ENCODE measurements at places on chromosomes 6 and 20.

GRCh38 chr6:2842139-2842552 is 483 bp upstream of the SERPINB1 start:
- DNase-seq = no peak

DNA sequence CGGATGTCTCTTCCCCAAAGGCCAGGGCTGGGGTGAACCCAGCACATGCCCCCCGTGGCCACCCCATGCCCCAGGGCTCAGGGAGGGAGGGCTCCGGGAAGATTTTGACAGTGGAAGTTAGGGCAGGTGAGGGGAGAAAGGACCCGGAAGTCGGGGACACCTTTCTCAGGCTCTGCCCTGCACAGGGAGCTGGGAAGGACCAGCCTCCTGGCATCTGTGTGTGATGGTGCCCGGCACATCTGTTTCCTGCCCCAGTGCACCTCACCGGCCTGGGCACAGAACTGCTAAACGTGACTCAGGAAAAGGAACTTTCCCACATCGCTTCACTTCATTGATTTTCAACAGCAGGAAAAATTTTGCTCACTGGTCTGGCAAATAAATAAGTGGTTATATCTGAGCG is 141.1 kb upstream of the AFDN start:
- DNase-seq = no peak

GRCh38 chr20:44910690-44911262 is 916 bp downstream of the PABPC1L start:
- no peak for DNase-seq

DNA sequence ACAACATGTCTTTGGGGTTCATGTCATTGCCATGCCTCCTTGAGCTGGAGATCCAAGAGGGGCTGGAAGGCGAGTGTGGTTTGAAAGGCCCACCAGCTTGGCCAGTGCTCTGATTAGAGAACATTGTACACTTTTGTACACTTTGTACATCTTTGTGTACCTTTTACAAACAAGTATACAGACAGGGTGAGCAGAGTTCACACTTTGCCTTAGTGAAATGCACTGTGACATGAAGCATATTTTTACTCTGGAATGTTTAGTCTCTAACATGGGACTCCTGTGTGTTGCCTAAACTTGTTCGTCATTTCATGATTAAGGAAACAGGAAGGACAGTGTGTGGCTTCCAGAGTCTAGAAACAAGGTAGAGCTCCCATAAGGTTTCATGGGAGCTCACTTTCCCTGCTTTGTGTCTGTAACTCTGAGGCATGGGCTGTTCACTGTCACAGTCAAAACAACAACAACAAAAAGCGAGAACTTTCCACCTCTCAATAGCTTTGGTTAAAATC is 225.8 kb upstream of the SOX4 start:
- DNase-seq = no peak

DNA sequence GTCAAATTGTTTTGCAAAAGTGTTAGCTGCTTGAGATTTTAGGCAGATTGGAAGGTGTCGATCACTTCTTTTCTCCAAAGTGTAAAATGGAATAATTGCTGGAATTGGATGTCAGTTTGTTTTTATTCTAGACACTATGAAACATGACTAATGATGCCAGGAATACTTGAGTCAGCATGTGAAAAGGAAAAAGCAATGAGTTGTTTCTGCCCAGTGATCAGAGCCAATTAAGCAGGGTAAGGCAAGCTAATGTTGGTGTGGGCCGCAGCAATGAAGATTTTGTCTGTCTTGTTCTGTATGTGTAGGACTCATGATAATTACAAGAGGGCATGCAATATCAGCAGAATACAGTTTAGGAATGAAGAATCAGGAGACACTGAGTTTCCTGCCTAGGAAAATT is 110.3 kb downstream of the CARMIL1 start:
- DNase-seq = peak; percentile 20

DNA sequence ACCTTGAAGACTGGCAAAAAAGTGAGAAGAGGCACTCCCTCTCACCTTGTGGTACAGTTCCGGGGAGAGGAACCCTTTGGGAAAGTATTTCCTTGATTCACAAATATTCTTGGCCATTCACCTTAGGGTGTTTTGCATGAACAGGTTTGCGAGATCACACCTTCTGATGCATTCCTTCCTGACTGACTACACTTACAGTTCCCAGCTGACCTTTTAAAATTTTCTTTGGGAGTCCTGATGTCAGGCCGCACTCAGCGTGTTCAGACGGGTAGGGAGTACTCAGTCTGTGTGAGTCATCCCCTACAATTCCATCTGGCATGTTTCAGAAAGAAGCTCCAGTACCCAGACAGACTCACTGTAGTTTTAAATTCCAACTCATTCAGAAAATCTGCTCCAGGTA is 1.7 kb downstream of the ADGRF4 start:
- DNase-seq = no peak

DNA sequence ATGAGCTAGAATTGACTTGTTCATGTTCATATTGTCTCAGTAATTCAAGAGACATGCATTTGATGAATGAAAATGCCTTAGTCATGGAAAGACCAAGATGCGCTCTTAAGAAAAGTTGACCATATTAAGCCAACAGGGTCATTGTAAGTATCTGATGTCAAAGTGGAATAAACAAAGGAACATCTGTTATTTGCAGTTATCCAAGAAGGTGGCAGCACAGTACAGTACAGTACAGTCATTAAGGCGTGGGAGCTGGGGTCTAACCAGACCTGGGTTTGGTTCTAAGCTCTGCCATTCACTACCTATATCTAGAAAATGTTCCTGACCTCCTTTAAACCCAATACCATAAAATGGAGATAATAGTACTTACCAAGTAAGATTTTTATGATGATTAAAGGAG is 178.1 kb downstream of the BACH2 start:
- no peak for DNase-seq

- no peak for DNase-seq
Measured at GRCh38 chr6:1076531-1077459, 235.1 kb upstream of the FOXQ1 start.

DNA sequence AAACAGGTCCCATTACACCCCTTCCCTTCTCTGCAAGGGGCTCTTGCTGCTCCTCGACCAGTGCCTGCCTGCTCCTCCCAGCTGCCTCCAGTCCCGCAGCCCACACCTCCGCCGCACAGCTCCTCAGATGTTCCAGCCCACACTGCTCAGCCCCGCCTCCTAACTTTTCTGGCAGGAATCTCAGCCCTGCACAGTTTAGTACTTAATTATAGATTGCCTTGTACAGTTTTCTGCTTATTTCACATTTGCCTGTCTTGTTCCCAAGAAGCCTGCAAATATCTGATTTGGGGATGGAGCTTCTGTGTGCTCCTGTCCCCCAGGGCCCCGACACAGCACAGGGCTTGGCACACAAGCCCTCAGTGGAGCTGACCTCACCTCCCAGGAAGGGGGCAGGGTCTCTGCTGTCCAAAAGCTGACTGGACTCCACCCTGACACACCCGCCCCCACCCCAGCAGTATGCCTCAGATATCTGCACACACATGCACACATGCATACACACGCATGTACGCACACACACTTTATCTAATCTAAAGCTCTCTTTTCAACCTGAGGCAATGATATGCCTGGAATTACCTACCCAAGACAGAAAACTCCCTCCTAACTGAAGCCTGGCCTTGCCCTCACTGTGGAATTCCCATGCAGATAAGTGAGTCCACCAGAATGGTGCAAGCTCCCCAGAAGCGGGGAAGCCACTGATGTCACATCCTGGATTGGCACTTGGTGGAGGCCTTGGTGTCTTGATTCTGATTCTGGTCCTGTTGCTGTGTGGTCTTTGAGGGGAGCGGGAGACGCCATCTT is 1.2 kb upstream of the PNPLA1 start:
- no peak for DNase-seq

GRCh38 chr6:108564178-108564577 is 3.5 kb downstream of the FOXO3 start:
- peak; percentile 93 for DNase-seq

- peak; percentile 71 for DNase-seq
Measured at GRCh38 chr6:148577687-148578488, 168.9 kb upstream of the UST start.

DNA sequence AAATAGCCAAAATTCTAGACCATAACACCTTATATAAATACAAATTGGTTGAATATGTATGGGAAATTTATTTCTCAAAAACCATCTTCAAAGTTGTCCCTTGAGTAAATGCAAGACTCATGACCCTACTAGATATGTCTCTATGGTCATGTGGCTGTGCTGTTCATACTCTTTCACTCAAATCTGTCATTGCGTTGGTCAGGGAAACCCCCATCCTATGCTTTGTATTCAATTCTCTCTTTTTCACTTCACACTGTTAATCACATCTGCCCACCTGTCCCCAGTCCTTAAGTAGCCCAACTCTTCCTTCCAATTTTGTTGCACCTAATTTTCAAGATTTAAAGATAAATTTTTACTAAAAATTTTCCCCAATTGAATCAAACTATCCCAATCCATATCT is 51.0 kb downstream of the RPS12 start:
- no peak for DNase-seq

GRCh38 chr6:52418606-52419005 is 1.5 kb upstream of the EFHC1 start:
- no peak for DNase-seq

DNA sequence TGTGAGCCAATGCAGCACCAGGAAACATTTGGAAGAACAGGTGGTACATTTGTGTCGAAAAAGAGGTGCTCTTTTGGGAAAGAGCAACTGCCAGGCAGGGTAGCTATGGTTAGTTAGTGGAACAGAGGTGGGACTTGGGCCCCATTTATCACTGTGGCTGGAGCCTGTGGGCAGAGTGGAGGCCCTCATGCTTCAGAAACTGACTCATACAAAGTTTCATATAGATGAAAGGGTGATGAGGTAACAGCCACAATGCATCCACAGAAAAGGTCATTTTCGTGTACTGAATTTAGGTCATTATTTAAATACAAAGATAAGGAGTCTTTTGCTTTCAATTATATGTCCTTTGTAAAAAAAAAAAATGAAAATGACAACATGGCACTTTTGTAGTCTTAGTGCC is 76.4 kb upstream of the HS3ST5 start:
- DNase-seq = no peak

GRCh38 chr6:52176550-52176949 is 9.6 kb upstream of the IL17A start:
- DNase-seq = no peak

DNA sequence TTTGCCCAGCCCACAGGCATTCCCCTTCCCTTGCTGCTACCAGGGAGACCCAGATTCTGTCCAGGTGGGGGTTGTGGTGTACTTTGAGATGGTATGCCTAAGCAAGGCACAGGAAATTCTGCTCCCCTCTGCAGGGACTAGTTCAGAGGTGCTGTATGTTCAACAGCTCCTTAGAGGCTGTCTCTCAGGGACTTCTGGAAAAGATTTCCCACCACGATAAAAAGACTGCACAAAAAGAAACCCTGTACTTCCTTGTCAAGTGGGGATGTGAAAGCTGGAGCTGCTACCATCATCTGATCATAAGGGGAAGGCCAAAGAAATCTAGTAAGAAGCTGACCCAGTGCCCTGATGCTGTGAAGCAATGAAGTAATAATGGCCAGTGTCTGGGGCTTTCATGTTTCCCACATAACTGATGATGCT is 51.5 kb upstream of the SMIM29 start:
- no peak for DNase-seq

- DNase-seq = no peak
Measured at GRCh38 chr6:33658982-33659689, 38.0 kb downstream of the ITPR3 start.

GRCh38 chr20:34426026-34426425 is 63.0 kb downstream of the ITCH start:
- DNase-seq = no peak

DNA sequence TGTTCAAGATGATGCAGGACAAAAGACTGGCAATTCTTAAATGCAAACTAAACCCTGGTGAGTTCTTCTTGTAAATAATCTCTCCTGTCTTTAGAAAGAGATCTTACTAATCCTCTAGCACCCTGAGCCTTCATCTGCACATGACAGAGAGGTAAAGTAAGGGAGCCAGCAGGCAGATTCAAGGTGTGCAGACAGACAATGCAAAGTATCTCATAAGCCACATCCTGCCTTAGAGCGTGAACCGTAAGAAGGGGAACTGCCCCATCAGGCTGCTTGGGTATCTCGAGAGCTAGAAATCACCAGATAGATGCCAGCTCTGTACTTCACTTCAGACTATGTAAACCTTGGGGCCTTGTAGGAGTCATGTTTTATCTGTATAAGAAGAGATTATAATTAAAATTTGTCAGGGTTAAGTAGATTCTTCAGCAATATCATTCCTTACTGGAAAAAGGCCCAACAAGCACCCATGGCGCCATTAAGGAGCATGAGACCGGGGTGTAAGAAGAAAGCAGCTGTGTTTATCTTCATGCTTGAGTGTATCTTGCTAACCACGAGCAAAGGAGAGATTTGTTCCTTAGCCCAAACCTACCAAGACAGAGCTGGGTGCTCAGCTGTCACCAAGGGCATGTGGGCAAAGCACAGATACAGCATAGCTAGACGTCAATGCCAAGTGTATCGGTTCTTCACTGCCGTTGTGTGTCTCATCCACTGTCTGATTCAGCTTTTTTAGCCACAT is 24.4 kb downstream of the CNR1 start:
- DNase-seq = no peak

DNA sequence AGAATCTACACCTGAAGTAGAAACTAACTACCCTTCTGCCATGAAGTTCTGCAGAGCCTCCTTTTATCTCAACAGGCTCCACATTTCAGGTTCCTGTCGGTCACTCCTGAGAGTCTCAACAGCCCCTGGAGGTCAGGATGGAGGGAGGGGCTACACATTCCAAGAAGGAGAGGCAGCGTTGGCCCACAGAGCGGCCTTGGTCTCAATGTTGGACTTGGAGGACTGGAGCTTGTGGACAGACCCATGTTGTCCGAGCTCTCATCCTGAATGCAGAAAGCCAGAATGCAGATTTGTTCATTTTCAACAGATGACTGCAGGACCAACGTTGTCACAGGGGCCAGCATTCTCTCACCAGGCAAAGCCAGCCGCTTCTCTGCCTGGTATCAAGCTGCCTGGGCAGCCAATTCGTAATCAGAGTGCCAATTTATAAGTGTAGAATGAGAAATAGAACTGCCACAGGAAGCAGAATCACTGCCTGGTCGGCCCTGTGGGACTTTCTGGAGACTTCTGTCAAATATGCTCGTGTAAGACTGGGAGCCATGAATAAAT is 212.5 kb upstream of the SNX9 start:
- no peak for DNase-seq

DNA sequence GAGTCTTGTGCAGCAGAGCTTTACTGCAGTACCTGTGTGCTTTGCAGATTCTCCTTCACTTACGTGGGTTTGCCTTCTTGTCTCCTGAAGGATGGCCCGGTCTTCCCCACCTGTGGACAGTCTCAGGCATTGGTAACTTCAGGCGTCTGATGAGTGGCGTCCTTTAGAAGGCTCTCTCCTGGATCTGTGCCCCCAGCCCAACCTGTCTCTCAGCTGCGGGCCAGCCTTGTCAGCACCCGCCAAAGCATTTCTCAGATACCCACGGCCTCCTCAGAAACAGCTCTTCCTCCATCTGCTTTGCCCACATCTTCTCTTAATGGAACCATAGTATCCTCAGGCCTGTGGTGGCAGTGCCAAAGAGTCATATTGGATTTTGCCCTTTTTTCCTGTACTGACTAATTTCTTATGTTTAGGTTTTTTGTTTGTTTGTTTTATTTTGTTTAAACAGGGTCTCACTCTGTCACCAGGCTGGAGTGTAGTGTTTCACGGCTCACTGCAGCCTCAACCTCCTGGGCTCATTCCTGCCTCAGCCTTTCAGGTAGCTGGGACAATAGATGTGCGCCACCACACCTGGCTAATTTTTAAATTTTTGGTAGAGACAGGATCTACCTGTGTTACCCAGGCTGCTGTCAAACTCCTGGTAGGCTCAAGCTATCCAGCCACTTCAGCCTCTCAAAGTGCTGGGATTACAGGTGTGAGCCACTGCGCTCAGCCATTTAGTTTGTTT is 96.6 kb downstream of the ARID1B start:
- DNase-seq = no peak

- peak; percentile 97 for DNase-seq
Measured at GRCh38 chr20:4135385-4136077, 120.2 kb upstream of the RNF24 start.
